ENCODE measurements at places on chromosomes 1 and 21.

GRCh38 chr1:14246471-14246870 is 352.0 kb upstream of the KAZN start:
- no peak for DNase-seq

GRCh38 chr21:38299671-38300070 is 42.9 kb downstream of the KCNJ15 start:
- DNase-seq: no peak

DNA sequence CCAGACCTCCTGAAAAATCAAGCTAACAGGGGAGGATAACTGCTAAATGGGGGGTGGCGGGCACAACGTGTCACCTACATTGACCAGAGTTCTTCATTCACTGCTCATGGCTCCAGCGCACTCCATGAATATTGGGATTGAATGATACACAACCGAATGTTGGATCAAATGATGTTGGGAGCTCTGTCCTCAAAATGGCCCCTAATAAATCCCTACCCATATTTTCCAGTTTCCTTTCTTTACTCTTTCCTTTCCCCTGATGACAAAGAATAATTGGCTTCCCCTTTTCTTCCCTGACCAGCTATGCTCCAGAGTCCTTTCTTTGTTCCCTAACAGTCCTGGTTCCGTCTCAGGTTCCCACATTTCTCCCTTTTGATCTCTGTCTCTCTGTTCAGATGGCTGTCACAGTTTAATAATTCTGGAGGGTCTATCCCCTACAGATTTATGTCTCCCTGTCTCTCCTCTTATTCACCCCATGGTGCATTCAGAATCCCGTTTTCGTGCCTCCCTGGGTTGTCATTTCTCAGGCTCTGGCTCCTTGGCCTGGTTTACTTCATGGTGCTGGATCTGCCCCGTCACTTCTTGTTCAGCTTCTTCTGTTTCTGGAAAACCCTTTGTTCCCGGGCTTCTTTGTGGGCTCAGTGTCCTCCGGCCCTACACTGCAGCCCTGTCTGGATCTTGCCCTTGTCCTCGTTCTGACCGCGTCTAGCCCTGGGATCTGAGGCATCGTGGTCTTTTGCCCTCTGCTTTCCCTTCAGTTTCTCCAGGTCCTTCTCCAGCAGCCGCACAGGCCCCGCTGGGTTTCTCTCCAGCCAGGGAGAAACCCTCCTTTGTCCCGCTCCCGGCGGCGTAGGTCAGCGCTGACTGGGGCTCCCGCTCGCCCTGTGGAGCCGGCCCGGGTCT is 78.3 kb downstream of the NDUFS5 start:
- DNase-seq: no peak

- DNase-seq: peak; percentile 3
Measured at GRCh38 chr21:21163904-21164303, 165.7 kb downstream of the NCAM2 start.

GRCh38 chr1:8477166-8477982 is 159.5 kb downstream of the SLC45A1 start:
- no peak for DNase-seq

- no peak for DNase-seq
Measured at GRCh38 chr1:179867493-179868330, 9.9 kb downstream of the TOR1AIP2 start.

GRCh38 chr1:160537714-160538665 is 14.9 kb upstream of the SLAMF6 start:
- DNase-seq: no peak

GRCh38 chr1:28144203-28145135 is 32.0 kb downstream of the PTAFR start:
- no peak for DNase-seq

DNA sequence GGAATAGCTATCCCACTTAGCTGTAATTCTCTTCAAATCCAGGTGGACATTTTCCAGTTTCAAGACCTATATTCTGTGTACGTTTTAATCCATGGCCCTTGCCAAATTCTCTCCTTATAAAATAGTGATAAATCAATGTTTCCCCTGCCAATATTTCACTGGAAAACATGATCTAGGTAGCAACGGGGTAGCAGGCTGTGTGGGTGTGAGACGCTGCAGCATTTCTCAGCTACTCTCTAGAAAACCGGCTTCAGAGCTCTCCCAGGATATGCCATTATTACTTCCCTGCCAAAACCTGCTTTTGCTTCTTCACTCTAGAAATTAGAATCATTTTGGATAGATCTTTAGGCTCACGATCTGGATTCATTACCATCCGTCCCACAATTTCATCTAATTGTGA is 82.1 kb upstream of the SIPA1L2 start:
- DNase-seq: no peak

GRCh38 chr1:224116131-224116530 is 2.2 kb downstream of the FBXO28 start:
- DNase-seq: no peak

GRCh38 chr1:218412171-218412570 is 67.0 kb downstream of the TGFB2 start:
- DNase-seq: no peak

DNA sequence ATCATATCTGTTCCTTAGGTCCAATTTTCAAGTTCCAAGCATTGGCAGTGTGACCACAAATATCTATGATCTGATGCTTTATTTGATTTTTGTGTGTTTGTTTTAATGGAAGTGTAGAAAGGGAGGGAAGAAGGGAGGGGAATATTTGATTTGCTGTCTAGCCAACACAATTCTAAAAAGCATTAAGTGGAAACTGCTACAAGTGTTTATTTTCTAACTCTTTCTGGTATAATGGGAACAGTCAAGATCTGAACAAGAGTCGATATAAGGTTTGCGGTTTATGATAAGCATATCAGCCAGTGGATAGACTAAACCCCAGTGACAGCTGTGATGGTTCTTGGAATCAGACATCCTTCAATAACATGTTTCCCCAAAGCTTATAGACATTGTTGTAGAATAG is 267.8 kb upstream of the SNX7 start:
- DNase-seq: no peak

GRCh38 chr1:181038399-181038873 is 4.7 kb downstream of the MR1 start:
- peak; percentile 27 for DNase-seq

- DNase-seq: no peak
Measured at GRCh38 chr1:40692429-40692895, 958 bp downstream of the NFYC start.

DNA sequence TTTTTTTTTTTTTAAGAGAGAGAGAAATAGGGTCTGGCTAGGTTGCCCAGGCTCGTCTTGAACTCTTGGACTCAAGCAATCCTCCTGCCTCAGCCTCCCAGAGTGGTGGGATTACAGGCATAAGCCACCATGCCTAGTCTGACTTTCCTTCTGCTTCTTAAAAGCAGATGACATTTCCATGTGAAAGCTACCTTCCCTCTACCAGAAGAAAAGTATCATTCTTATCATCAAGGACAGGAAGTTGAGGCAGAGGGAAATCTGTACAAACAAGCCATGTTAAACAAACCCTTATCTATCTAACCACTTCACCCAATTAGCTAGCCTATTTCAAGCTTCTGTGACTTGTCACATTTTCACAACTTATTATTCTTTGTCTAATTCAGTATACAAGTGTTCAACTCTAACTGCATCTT is 54.8 kb downstream of the SAMSN1 start:
- DNase-seq: no peak

DNA sequence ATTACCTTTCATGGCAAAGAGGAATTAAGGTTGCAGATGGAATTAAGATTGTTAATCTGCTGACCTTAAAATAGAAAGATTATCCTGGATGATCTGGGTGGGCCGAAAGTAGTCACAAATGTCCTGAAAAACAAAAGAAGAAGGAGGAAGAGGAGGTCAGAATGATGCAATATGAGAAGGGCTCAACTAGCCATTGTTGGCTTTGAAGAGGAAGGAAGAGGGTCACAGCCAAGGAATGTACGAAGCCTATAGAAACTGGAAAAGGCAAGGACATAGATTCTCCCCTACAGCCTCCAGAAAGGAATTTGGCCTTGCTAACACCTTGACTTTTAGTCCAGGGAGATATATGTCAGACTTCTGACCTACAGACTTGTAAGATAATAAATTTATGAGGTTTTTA is 39.4 kb upstream of the FMOD start:
- no peak for DNase-seq

GRCh38 chr21:26954662-26955121 is 12.2 kb downstream of the ADAMTS5 start:
- DNase-seq: no peak

DNA sequence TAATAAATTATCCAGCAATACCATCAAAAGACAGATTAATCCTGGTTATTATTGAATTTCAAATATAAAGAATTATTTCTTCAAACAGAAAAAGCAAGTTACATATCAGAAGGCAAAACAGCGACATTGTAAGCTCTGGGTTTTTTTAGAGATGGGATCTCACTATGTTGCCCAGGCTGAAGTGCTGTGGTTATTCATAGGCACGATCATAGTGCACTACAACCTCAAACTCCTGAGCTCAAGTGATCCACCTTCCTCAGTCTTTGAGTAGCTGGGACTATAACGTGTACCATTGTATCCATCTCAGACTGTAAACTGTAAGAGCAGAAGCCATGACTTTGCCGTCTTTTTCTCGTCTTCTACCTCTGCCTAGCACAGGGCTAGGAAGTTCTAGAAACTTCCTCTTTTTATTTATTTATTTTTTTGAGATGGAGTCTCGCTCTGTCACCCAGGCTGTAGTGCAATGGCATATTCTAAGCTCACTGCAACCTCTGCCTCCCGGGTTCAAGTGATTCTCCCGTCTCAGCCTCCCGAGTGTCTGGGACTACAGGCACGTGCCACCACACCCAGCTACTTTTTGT is 20.0 kb upstream of the GPX7 start:
- DNase-seq: no peak

GRCh38 chr1:231796141-231796540 is 169.6 kb downstream of the DISC1 start:
- DNase-seq: no peak

DNA sequence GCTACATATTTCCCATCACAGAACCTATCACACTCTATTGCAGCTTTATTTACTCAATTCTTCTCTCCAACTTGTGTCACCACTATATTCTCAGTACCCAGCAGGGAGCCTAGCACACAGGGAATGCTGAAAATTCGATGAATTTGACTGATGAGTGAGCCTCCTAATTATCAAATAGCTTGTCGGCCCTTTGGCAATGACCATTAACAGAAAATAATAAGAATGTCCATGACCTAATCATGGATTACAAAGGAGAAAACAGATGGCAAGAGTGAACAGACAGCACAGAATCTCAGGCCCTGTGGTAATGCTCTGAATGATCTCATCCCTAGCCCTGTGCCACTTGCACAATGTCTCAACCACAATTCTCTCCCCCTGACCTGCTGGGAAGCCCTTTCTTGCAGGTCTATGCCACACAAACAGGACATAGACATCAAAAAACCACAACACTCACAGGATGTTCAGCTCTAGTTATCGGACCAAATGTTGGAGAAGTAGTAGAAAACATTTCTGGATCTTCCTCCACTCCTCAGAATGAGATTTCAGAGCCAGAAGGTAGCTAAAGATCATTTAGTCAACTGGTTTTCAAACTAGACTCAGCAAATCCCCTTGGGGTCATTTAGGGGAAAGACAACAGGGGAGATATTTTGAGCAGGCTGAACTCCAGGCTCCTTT is 68.4 kb downstream of the LUZP1 start:
- no peak for DNase-seq
